ENCODE measurements at places on chromosomes 13 and 19.

GRCh38 chr19:18846862-18847548, 15.2 kb downstream of the UPF1 start:
- peak; percentile 69 for DNase-seq

- no peak for DNase-seq
These were observed 20.5 kb downstream of the EDNRB start for GRCh38 chr13:77898097-77898496.

GRCh38 chr19:38425810-38426466, at the start of gene RASGRP4:
TSS of gene RASGRP4 (minus strand) at chr19:38426219. CDS start at chr19:38426091, 128 bp downstream.
- DNase-seq = peak; percentile 11

DNA sequence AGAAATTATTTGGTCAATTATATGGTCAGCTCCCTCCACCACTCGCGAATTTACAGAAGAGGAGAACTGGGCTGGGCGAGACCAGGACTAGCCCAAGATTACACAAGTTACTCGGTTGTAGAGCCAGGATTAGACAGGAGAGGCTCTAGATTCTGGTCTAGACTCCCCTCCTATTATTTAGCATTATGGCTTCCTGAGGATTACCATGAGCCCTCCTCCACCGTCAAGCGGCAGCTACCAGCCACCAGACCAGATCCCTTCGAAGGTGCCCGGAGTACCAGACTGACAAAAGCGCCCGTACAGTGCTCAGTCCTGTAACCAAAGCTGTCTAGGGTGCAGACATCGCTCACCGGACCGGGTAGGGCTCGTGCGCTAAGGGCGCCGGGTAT, 497 bp upstream of the MLNR start:
- DNase-seq = no peak

DNA sequence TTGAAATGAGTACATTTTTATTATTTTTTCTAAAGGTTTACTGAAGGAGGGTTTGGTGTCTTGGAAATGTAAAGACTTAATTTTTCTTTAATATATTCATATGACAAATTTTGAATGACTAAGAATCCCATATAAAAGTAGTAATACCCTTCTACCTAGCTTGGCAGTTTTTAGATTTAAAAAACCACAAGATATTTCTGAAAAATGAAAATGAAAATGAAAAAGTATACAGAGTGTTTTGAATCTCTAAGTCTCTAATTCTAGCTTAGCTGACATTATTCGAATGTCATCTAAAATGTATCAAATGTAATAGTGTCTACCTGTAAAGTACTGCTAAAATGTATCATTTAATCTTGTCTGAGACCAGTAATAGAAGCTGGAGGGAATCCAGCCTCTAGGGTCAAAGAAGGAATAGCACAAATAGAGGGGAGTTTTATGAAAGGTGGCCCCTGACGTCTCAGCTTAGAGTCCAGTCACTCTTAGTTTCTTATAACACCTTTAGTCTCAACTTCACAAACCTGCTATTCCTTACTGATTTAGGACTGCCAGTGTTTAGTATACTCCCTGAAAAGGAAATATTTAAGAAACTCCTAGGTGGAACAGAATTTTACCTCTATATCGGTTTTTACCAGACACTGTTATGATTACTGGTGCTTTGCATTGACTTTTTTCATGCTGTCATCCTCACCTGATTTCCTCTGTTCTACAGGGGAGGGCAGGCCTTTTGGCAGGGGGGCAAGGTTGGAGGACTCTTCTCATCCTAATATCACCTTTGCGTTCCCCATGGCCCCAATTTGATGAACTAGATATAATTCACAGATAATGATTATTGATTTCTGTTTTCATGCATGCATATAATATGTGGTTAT, 16.2 kb upstream of the MIR17HG start:
- no peak for DNase-seq

DNA sequence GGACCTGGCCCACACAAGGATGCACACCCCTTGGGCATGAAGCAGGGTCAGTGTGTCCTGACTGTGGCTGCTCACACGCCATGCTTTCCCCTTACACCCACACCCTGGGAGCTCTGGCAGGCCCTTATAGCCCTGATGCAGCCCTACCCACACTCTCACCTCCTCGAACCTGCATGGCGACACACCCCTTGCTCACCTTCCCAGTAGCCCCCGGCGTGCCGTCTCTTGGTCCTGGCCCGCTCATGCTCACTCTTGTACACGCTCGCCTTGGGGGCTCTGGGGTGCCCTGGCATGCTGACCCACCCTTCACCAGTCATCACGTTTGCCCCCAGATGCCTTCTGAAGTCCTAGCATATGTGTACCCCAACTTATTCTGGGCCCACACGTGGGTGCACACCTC, 56.1 kb downstream of the MAP4K1 start:
- no peak for DNase-seq

DNA sequence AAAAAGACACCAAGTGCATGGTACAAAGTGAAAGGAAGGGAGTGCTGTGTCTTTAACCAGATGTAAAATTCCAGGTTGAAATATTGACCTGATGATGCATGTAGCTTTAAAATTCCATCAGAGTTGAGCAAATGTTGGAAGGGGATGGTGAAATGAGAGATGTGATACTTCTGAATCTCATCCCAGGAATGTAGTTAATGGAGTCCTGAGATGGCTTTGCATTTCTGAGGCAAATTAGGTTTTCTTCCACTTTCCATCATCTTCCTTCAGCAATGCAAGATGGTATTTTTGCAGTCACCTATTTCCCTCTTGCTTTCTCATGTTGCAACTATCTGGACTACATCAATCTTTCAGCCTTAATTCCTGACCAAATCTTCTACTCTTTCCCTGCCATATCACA, 194.1 kb upstream of the MIR17HG start:
- DNase-seq = no peak

DNA sequence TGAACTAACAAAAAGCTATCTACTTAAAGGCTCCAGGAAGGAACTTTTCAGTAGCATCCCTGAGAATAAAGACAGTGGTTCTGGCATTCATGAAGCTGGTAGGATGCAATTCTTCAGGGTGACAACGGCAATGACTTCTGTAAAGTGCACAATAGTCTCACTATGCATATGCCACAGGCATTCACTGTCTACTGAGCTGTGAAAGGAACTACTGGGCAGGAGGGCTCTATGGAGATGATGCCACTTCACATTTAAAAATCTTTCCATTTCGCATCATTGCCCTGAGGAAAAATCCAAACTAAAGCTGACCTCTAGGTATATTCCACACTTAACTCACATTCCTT, 2020.6 kb upstream of the PCDH20 start:
- no peak for DNase-seq

DNA sequence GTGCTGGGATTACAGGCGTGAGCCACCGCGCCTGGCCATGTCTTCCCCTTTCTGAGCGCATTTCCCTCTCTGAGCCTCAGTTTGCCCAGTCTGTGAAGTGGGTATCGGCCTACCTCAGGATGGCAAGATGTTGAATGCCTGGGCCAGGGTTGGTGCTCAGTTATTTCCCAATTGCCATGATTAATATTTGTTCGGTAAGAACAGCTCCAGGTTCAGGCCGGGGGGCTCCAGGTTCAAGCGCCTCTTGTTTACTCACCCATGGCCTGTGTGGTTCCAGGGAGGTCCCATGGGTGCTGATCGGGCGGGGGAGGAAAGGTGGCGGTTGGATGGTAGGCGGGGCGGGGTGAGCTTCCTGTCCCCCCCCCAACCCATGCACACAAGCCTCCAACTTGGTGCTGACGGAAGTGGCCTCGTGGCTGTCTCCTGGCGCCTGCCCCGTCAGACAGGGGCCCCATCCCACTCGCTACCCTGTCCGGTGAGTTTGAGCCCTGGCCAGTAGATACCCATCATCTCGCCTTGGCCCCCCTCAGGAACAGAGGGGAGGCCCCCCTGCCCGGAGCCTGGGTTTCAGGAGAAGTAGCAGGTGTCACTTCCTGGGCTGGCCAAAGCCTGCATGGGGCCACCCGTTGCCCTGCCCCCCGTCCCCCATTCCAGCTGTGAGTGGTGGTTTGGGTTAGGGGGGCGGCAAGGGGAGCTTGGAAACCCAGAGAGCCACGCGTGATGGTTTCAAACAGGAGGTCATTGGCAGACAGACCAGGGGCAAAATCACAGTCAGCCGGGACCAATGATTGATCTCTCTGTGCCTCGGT, at the start of gene FCHO1:
TSS of gene FCHO1 (plus strand) at position 375 of the 809 bp plus-strand sequence. CDS start 3,688 bp downstream, outside the sequence.
- peak; percentile 46 for DNase-seq

- DNase-seq = no peak
These were observed 25.1 kb downstream of the TMEM161A start for GRCh38 chr19:19113040-19113626.

DNA sequence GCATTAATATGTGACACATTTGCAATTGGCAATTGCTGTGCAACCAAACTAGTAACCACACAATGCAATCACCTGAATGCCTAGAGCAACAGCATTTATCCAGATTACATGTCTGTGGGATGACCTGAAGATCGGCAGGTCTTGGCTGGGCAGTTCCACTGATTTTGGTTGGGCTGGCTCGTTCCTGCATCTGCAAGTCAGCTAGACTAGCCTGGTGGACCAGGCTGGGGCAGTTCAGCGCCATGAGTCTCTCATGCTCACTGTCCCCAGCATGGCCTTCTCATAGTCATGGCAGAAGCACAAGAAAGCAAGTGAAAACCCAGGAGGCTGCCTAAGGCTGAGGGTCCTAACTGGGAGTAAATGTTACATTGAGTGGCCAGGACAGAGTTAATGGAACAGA, 229.1 kb upstream of the TSHZ3 start:
- no peak for DNase-seq

GRCh38 chr19:46639358-46640182, 3.6 kb upstream of the GNG8 start:
- DNase-seq = no peak

- no peak for DNase-seq
These were observed 12.5 kb downstream of the EPN1 start for GRCh38 chr19:55687281-55688201.

GRCh38 chr19:5264453-5264852, 76.2 kb downstream of the PTPRS start:
- DNase-seq = no peak

DNA sequence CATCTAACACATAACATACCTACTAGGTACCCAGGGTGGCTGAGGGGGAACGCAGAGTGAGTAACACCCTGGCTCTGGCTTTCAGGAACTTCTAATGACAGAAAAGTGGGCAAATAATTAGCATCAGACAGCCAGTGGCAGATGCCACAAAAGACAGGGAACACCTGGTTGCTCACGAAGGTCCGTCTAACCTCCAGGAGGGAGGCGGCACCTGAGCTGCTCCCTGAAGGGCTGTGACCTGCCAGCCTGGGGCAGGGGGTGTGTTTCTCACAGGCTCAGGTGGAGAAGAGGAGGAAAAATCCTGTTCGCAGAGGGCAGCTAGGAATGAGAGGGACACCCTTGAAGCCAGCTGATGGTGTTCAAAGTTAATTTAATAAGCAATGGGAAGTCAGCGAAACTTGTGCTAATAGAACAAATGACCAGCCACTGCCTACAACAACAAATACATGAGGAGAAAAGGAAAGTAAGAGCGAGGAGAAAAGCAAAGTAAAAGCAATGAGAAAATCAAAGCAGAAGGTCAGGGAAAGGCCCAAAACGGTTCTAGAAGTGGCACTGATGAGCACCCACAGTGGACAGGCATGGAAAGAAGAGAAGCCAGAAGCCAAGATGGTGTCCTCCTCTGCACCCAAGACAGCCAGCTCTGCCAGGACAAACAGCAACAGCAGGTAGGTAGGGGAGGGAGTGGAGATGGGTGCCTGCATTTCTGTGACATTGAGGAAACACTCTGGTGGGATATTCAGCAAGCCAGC, 87.3 kb downstream of the STK24 start:
- DNase-seq = no peak

- no peak for DNase-seq
These were observed 217.2 kb upstream of the SLC10A2 start for GRCh38 chr13:103283451-103283820.

- DNase-seq = no peak
These were observed 39.9 kb downstream of the TGDS start for GRCh38 chr13:94556041-94556440.

DNA sequence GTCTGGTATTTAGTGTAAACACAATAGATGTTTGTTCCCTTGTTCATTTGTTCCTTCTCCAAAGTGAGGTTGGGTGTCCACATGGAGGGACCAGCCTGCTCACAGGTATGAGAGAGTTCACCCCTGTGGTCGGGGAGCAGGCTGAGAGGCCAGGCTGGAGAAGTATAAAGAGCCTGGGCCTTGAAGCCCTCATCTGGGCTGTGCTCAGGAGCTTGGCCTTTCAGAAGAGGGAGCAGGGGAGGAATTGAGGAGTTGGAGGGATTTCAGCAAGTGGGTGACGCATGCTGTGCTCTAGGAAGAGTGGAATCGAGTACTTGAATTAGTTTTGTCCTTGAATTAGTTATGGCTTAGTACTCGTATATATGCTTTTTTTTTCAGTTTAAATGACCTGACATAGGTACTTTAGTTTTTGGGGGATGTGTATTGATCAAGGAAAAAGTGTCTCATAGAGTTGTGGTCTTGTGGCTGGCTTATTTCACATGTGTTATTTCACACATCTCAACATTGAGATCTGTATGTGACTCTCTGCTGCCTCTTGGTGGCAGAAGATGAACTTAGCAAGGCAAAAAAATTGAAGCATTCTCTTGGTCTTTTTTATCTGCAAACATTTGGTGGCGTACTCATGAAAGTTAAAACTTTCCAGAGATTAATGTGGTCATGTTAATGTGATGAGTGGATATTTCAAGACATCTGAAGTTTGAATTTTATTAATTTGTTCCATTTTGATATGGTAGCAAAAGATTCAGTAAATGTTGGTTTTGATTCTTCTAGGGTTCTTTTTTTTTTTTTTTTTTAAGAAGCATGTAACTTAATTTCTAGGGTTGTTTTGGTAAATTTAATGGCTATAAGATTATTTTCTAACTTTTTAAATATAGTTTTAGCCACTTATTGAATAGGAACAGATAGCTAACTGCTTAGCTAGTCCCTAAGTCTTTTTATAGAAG, 54.3 kb downstream of the SLAIN1 start:
- peak; percentile 80 for DNase-seq

GRCh38 chr19:46924874-46925547, 64.2 kb downstream of the ARHGAP35 start:
- DNase-seq = no peak

- DNase-seq = no peak
These were observed 8.5 kb downstream of the FOSB start for GRCh38 chr19:45476304-45476703.

GRCh38 chr19:15412832-15413231, 6.0 kb downstream of the AKAP8L start:
- DNase-seq = no peak

DNA sequence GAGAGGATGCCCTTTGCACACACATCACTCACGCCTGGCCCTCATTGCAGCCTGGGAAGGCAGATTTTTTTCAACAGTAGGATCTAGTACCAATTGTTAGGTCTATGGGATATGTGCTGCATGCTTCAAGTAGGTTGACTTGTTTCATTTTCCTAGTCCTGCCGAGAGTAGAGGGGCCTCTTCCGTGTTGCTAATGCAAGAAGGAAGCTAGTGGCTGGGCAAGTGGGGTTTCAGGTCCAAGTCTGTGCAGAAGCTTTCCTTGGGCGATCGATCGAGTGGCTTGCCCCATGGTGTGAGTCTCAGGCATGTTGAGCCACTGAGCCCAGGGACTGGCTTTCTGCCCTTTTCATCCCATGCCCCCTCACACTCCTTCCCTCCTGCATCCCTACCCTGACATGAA, 13.7 kb downstream of the ILF3 start:
- DNase-seq = no peak

- DNase-seq = peak; percentile 6
These were observed 977.3 kb downstream of the UQCRFS1 start for GRCh38 chr19:28235606-28236125.
